Stimulated activated CD8-positive, alpha-beta memory T cell treated with anti-CD3 and anti-CD28 coated beads, Interleukin-7, amount 100 ng/mL, for 24 hours (primary cell): ENCODE measurements at places on chromosomes 5 and 9.

- no peak for DNase-seq
These were observed 27.9 kb downstream of the PCDH1 start for GRCh38 chr5:141850244-141850768.

DNA sequence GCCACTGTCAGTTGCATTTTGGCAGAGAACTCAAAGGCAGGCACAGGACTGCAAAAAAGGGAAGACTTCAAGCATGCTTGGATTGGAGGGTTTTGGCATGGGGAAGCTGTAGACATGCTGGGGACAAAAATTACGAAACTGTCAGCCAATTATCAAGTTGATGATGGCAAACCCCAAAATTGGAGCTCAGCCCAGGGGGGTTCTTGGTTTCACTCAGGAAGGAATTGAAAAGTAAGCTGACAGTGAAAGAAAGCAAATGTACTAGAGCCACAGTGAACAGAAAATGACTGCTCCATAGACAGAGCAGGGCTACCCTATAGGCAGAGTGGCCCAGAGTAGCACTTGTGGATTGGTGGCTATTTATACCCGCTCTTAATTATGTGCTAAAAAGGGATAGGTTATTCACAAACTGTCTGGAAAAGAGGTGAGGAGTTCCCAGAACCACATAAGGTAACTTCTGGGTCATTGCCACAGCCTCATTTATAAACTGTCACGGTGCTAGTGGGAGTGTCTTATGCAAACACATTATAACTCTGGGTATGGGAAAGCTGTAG, 14.6 kb upstream of the CFAP95 start:
- DNase-seq, result no peak

GRCh38 chr5:133610489-133611356, 1.6 kb downstream of the FSTL4 start:
- no peak for DNase-seq

- no peak for DNase-seq
These were observed 926.4 kb downstream of the MAT2B start for GRCh38 chr5:164431634-164432304.

DNA sequence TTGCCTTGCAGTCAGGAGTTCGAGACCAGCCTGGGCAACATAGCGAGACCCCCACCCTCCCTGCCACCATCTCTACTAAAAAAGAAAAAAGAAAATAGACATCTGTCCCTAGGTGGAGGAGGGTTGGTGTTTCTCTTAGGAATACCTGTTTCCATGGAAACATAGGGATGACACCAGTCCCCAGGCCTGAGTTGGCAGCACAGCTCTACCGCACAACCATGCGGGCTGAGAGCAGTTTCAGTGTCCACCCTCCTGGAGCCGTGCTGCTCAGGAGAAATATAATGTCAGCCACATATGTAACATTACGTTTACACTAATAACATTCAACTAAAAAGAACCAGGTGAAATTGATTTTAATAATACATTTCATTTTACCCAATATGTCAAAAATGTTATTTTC, 39.3 kb upstream of the CDK20 start:
- no peak for DNase-seq

DNA sequence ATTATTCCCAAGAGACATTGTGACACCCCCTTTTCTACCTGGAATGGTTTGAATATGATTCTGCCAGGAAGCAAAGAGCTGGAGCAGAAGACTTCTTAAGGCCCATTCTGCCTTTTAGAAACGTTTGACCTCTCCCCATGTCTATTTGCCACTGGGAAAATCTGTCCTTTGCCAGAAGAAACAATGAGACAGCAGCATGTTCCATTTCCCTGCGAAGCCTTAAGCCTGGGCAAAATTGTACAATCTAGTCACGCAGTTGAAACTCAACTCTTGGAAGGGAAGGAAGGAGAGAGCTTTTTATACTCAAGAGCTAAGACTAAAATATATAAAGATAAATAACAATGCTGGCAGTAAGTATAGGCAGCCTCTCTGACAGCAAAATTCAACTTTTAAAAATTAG, 22.1 kb upstream of the SPOCK1 start:
- no peak for DNase-seq

DNA sequence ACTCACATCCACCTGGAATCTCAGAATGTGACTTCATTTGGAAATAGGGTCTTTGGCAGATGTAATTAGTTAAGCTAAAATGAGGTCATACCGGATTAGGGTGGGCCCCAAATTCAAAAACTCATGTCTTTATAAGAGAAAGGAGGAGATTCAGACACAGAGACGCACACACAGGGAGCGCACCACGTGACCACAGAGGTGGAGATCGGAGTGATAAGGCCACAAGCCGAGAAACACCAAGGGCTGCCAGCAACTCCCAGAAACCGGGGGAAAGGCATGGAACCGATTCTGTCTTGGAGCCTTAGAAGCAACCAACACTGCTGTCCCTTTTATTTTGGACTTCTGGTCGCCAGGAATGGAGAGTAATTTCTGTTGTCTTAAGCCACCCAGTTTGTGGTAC, 31.8 kb upstream of the LMX1B start:
- no peak for DNase-seq

DNA sequence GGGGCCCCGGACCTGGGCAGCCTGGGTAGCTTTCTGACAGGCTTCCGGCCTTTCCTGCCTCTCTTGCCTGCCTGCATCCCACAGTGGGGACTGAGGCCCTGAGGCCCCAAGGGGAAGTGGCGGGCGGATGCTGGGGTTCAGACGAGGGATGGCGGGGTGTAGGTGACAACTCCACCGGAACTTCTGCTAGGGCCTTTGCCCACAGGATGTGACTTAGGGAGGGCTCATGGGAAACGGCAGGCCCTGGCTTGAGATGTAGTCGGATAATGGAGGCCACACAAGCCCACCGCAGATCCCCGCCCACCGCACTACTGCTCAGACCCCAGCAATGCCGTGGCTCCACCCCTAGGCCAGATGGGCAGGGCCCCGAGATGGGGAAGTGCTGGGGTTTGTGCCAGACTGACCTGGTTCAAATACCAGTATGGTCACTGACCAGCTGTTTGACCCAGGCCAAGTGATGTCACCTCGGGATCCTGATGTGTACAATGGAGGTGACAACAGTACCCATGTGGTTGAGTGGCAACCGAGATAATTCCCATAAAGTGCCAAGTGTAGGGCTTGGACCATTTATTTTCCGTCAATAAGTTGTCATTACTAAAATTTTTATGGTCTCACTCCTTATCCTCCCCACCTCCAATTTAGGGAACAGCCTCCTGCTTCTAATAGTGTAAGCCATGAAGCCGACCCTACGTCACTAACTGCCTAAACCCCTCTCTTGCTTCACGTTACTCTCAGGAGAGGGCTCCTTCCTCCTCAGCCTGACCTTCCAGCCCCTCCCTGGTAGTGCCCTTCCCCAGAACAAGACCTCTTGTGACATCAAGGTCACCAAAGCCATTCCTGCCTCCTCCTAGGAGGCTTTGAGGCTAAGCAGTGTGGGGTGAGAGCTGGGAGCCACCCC, 2.5 kb upstream of the CDK9 start:
- peak; percentile 48 for DNase-seq

DNA sequence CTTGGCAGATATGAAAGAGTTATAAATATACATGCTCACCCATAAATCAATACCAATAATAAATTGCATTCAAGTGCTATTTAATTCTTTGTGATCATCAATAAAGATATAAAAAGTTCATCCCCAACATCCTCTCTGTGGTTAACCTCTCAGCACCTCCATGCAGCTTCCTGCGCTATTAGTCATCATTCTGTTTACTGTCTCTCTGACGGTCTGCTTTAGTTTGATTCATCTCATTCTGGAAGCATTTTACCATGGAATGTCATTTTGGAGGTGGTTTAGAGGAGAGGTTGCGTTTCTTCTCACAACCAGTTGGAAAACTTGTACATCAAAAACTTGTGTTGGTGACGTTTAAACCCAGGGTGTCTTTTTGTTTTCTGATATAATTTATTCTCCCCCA, 486.6 kb downstream of the BRINP1 start:
- no peak for DNase-seq

DNA sequence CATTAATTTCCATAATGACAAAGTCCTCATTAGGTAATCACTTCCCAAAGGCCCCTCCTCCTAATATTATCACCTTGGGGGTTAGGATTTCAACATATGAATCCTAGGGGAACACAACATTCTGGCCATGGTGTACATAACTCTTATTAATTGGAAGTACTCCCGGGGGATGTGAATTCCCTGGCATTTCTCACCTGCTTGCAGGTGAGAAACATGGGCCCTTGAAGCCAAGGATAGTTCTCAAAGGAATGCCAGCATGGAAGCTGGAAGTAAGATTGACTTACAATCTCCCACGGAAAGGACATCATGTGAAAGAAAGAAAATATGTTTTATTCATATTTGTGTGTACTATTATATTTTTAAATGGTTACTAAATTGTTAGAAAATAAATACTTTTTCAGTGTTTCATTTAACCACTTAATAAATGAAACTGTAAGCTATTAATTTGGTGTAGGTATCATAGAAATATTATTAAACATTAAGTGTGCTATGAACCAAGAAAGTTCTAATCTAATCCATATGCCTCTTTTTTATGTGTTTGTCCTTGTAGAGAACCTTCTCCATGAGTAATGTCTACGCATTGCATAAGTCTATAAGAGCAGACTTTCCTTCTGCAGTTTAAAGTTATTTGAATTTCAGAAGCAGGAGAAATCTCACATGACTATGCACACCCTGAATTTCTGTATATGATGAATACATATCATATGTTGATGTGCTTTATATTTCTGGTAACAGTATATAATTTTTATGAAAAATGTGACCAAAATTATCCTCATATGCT, 59.4 kb downstream of the ANXA1 start:
- DNase-seq, result no peak

GRCh38 chr9:115596021-115596745, 478.2 kb upstream of the TNC start:
- DNase-seq, result no peak

- DNase-seq, result no peak
These were observed 69.4 kb downstream of the HMCN2 start for GRCh38 chr9:130334915-130335314.

DNA sequence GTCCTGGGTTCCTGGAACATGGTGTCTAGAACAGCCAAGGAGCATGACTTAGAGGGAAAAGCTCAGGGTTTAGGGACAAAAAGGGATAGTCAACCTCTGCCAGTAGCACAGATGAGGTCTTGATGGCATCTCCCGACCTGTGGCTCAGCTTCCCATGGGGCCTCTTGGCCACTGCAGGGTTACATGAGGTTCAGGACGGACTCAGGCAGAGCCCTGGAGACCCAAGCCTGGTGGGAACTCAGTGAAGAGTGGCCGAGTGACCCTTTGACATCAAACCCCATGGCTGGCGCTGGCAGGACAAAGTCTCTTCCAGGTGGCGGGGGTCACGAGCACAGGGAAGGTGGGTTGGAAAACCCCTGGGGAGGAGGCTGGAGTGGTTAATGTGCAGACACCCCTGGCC, 57.8 kb downstream of the MTRR start:
- DNase-seq, result no peak

DNA sequence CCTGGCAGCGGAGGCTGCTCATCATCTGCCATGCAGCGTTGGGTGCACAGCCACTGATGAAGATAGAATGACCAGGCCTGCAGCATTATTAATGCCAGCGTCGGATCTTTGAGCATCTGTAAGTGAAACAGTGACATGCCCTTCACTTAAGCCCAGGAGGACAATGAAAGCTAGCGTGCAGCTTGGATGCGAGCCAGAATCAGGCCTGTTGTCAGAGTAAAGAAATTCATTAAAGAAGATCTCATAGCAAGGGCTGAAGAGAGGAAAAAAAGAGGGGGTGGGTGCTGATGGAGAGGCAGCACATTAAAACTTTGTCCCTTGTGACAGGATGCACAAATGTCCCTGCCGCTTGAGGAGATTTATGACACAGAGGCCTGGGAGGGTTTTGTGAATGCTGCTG, 186.1 kb upstream of the MAST4 start:
- DNase-seq, result no peak

DNA sequence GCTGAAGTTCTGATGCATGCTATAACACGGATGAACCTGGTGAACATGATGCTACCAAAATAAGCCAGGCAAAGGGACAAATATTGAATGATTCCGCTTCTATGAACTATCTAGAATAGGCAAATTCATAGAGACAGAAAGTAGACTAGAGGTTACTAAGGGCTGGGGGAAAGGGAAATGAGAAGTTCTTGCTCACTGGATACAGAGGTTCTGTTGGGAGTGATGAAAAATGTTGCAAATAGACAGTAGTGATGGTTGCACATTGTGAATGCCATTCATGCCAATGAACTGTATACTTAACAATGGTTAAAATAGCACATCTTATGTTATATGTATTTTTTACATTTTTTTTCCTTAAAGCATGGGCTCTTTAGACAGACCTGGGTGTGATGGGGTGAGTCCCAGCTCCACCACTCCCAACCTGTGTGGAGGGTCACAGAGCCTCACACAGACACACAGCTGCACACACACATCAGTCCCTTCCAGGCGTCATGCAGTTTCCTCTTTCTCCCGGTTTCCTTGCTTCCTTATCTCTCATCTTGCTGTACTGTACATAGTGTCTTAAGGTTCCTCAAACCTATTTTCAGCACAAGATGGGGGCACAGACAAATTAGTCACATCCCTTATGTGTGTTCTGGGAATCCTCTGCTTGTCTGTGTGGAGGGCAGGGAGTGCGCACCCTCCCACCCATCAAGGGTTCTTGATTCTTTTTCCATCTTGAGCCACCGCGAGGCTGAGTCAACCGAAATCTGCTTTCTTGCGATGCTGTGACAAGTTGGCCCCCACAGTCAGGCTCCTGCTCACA, 192.9 kb downstream of the CRB2 start:
- peak; percentile 33 for DNase-seq

DNA sequence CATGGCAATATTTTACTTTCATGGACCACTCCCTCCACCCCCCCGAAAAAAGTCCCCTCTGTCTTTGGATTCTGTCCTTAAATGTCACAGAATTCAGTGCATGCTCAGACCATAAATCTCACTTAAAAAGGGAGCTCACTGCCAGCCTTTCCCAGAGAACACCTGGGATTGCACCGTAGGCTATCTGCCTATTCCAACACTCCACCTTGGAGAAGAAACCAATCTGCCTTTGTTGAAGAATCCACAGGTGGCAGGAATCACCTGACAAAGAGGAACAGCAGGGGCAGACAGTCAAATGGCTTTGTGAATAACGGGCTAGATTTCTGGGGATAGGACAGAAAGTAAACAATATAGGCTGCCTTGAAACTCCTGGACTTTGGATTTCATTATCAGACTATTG, 306.7 kb upstream of the BRINP1 start:
- DNase-seq, result no peak

GRCh38 chr5:173624282-173624681, 7.8 kb upstream of the BOD1 start:
- no peak for DNase-seq

DNA sequence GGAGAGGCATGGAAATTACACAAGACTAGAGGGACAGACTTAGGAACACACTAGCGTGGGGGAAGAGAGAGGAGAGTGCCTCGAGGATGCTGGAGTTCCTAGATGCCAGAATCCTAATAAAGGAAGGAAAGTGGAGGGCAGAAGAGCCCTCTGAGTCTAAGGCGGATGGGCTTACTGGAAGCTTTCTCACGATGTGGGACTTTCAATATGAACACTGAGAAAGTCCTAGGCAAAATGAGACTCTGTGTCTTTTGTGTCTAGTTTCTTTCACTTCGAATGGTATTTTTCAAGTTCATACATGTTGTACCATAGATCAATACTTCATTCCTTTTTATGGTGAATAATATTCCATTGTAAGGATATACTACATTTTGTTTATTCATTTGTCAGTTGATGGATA, 239.4 kb downstream of the NSG2 start:
- no peak for DNase-seq

GRCh38 chr5:170755679-170756456, 27.7 kb upstream of the GABRP start:
- no peak for DNase-seq

- no peak for DNase-seq
These were observed 50.9 kb upstream of the SARDH start for GRCh38 chr9:133788819-133789717.

- no peak for DNase-seq
These were observed 216.8 kb upstream of the PANK3 start for GRCh38 chr5:168796000-168796399.
